ENCODE measurements at places on chromosomes 2 and 18. TPM values are rescaled to one million over a fixed set of nuclear protein-coding genes. Genes with fewer than 3 reads are reported as not detected.

Gene TGFA
- 7.5 TPM for total RNA-seq

Gene FEV
- not detected for total RNA-seq

Gene IL1A
- total RNA-seq, result not detected

Gene DLX2
- 9.4 TPM for total RNA-seq

Gene GNAL
- 59.8 TPM for total RNA-seq

Gene CENPA
- 1.3 TPM for total RNA-seq

Gene FOSL2
- 6.6 TPM for total RNA-seq

Gene PARD3B
- total RNA-seq, result 8.8 TPM

Gene STAT1
- 21.0 TPM for total RNA-seq

Gene CNTNAP5
- total RNA-seq, result 65.1 TPM

Gene MREG
- total RNA-seq, result 2.8 TPM

Gene TFPI
- 22.2 TPM for total RNA-seq

Gene SERPINE2
- 48.8 TPM for total RNA-seq

Gene ARHGAP25
- total RNA-seq, result 1.3 TPM

Gene NXPH2
- total RNA-seq, result 26.9 TPM

Gene NR4A2
- 12.2 TPM for total RNA-seq

Gene LYPD1
- 25.4 TPM for total RNA-seq

Gene SIX3
- total RNA-seq, result 0.31 TPM

Gene EVA1A
- not detected for total RNA-seq

Gene TCF23
- not detected for total RNA-seq

Gene RTP5
- 3.1 TPM for total RNA-seq

Gene SERPINB7
- total RNA-seq, result not detected

Gene LRRC30
- not detected for total RNA-seq

Gene ZNF396
- total RNA-seq, result 4.4 TPM

Gene GAL3ST2
- total RNA-seq, result 1.3 TPM

Gene ZSWIM2
- 0.63 TPM for total RNA-seq

Gene LRP2
- total RNA-seq, result 1.3 TPM

Gene RPRM
- 71.7 TPM for total RNA-seq

Gene OR6B2
- not detected for total RNA-seq

Gene SOX11
- total RNA-seq, result 417 TPM

Gene PLEK
- 0.94 TPM for total RNA-seq

Gene EVX2
- not detected for total RNA-seq

Gene TEX44
- not detected for total RNA-seq

Gene L3MBTL4
- 13.1 TPM for total RNA-seq

Gene TM4SF20
- total RNA-seq, result not detected

Gene SKOR2
- not detected for total RNA-seq

Gene THSD7B
- total RNA-seq, result 31.3 TPM

Gene ATP5F1A
- total RNA-seq, result 649 TPM

Gene RGPD3
- total RNA-seq, result 1.3 TPM

Gene CTAGE1
- not detected for total RNA-seq

Gene MAP3K19
- total RNA-seq, result 1.6 TPM

Gene TCF4
- 1,475 TPM for total RNA-seq

Gene CHRNA1
- total RNA-seq, result not detected

Gene ABCG5
- total RNA-seq, result not detected

Gene SOCS6
- total RNA-seq, result 36.9 TPM

Gene CD8B2
- total RNA-seq, result not detected

Gene NEU2
- not detected for total RNA-seq

Gene POTEI
- 0.31 TPM for total RNA-seq

Gene ACTR2
- 71.1 TPM for total RNA-seq

Gene CUL3
- total RNA-seq, result 145 TPM

Measured in parietal lobe (tissue), 2 donors.